Pancreas (tissue), 10 donors: ENCODE measurements at places on chromosomes 2 and 18. TPM values are rescaled to one million over a fixed set of nuclear protein-coding genes. Genes with fewer than 3 reads are reported as not detected.

- no peaks in the 10 kb centered on the region for H3K4me1 ChIP-seq
- H3K4me3 ChIP-seq: no peak overlapping the region
- H3K27me3 ChIP-seq: no peaks in the 10 kb centered on the region
- no peaks in the 10 kb centered on the region for H3K36me3 ChIP-seq
These were observed 20.2 kb upstream of the B3GNT2 start for GRCh38 chr2:62175728-62176127.

DNA sequence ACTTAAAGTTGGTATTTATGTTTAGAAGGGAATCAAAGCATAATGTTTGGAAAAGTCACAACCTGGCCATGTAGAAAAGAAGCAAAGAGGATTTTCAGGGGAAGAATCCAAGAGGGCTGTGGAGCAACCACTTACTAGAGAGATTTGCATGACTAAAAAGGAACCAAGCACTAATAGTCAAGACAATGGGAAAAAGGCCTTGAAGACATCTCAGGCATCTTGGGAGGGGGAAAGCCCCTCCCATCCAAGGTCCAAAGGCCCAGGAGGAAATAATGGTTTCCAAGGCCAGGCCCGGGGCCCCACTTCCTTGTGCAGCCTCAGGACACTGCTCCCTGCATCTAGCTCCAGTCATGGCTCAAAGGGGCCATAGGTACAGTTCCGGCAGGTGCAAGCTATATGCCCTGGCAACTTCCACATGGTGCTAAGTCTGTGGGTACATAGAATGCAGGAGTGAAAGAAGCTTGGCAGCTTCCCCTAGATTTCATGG is 128.1 kb downstream of the EIPR1 start:
- H3K27ac ChIP-seq: no peak overlapping the region
- H3K27me3 ChIP-seq: no peaks in the 10 kb centered on the region
- no peak for DNase-seq
- H3K36me3 ChIP-seq: no peaks in the 10 kb centered on the region
- H3K4me3 ChIP-seq: no peak overlapping the region

DNA sequence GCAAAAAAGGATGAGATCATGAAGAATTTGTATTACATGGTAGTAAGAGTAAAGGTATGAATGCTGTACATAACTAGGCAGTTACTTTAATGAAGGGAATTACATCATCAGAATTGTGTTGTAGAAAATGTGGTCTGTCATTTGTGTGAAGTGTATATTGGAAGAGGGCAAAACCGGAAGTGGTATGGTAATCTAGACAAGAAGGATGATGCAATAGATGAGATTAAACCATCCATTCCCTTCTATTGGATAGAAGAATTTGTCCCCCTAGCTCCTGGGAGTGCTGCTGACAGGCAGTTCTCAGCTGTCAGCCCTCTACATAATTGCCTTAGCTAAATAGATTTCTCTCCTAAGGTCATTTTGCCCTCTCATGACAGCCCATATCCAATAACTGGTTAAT is 55.9 kb upstream of the BARD1 start:
- no peaks in the 10 kb centered on the region for H3K36me3 ChIP-seq
- no peak overlapping the region for H3K4me3 ChIP-seq
- no peak overlapping the region for H3K27ac ChIP-seq
- DNase-seq: no peak

DNA sequence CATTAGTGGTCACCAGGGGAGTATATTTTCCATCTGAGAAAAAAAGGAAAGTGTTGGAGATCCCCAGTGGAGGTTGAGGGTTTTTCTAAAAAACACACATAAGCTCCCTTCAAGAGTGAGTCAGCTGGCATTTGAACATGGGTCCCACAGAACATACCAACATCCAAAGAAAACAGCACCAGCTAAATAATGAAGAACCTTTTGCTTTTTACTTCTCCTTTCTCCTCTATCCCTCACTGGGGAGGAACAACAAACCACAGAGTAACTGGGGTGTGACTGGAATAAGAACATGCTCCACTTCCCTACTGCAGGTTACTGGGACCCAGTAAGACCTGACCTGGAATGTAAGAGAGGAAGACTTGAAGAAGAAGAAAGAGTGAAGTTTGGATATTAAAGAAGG is 56.5 kb upstream of the RAPH1 start:
- H3K27me3 ChIP-seq: no peaks in the 10 kb centered on the region
- no peaks in the 10 kb centered on the region for H3K36me3 ChIP-seq
- no peak overlapping the region for H3K27ac ChIP-seq
- H3K4me3 ChIP-seq: no peak overlapping the region

DNA sequence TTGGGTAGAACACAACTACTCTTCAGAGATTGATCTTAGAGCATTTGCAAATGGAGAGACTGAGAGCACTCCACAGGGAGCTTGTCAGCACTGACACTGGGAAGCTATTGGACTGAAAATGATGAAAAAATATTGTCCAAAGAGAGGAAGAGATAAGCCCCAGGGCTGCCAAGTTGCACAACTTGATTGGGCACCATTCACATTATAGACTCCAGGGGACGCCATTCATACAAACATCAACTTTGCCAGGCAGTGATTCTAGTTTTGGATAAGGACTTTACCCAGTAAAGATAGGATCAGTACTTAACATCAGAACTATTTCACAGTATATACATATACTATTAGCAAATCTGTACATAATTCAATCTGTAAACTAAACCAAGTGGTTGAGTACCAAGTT is 79.6 kb upstream of the MYCN start:
- no peak overlapping the region for H3K4me3 ChIP-seq
- H3K27me3 ChIP-seq: no peaks in the 10 kb centered on the region
- H3K4me1 ChIP-seq: no peaks in the 10 kb centered on the region
- H3K36me3 ChIP-seq: no peaks in the 10 kb centered on the region
- no peak overlapping the region for H3K27ac ChIP-seq

GRCh38 chr2:18930971-18931370 is 341.6 kb upstream of the NT5C1B start:
- no peaks in the 10 kb centered on the region for H3K27me3 ChIP-seq
- H3K27ac ChIP-seq: no peak overlapping the region
- DNase-seq: no peak

- no peaks in the 10 kb centered on the region for H3K36me3 ChIP-seq
- H3K27me3 ChIP-seq: no peaks in the 10 kb centered on the region
- DNase-seq: no peak
- no peak overlapping the region for H3K27ac ChIP-seq
These were observed 62.8 kb downstream of the EFEMP1 start for GRCh38 chr2:55860832-55861231.

DNA sequence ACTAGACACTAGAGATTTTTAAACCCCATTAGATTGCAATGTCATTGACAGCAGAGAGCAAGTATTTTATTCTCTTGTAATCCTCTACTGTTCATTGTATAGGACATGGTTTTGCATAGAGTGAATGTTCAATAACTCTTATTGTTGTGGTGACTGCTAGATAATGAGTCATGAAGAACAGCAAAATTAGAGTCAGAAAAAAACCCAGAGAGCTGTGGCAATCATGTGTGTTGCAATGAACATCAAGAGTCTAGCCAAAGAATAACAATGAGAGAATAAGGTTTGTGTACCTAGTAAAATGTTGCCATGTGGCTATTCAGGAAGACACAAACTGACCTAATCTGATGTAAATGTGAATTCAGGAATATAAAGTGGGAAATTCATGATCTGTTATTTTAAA is 684.0 kb downstream of the DSC3 start:
- H3K27ac ChIP-seq: no peak overlapping the region
- no peaks in the 10 kb centered on the region for H3K4me1 ChIP-seq
- no peak for DNase-seq
- no peaks in the 10 kb centered on the region for H3K36me3 ChIP-seq
- peaks cover 5% of the 10 kb centered on the region for H3K27me3 ChIP-seq

GRCh38 chr2:232886632-232887031 is 16.6 kb downstream of the SNORC start:
- no peak for DNase-seq
- H3K36me3 ChIP-seq: no peaks in the 10 kb centered on the region
- H3K4me3 ChIP-seq: no peak overlapping the region
- H3K4me1 ChIP-seq: peaks cover 9% of the 10 kb centered on the region
- H3K27me3 ChIP-seq: no peaks in the 10 kb centered on the region

- H3K27ac ChIP-seq: no peak overlapping the region
- H3K4me3 ChIP-seq: no peak overlapping the region
- H3K27me3 ChIP-seq: no peaks in the 10 kb centered on the region
- DNase-seq: peak; percentile 83
- no peaks in the 10 kb centered on the region for H3K4me1 ChIP-seq
These were observed 401.2 kb downstream of the GALR1 start for GRCh38 chr18:77650799-77651385.

DNA sequence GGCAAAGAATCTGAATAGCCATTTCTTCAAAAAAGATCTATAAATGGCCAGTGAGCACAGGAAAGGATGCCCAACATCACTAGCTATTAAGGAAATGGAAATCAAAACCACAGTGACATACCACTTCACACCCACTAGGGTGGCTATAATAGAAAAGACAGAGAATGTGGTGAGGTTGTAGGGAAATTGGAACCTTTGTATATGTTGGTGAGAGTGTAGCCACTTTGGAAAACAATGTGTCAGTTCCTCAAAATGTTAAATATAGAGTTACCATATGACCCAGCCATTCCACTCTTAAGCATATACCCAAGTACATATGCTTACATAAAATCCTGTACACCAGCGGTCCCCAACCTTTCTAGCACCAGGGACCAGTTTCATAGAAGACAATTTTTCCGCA is 152.8 kb downstream of the SMAD2 start:
- H3K36me3 ChIP-seq: no peaks in the 10 kb centered on the region
- DNase-seq: no peak
- no peaks in the 10 kb centered on the region for H3K4me1 ChIP-seq
- H3K27me3 ChIP-seq: no peaks in the 10 kb centered on the region
- H3K27ac ChIP-seq: no peak overlapping the region

DNA sequence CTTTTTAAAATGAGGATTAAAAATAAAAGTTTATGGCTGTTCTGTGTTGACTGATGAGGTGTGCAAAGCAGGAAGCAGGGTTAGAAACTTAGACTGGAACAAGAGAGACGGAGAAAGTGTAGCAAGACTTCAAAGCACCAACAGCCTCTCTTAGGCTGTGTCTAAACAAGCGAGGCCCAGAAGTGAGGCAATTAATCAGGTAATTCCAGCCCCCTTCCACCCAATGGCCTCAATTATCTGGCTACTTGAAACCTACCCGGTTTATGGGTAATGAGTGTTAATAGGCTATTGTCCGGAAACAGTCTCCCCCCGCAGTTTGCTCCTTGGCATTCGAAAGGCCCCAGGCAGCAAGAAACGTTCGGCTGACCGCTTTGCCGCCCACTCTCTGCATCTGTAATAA is 171.7 kb upstream of the MYCN start:
- no peak for DNase-seq
- no peaks in the 10 kb centered on the region for H3K4me1 ChIP-seq
- no peaks in the 10 kb centered on the region for H3K27me3 ChIP-seq
- H3K36me3 ChIP-seq: no peaks in the 10 kb centered on the region

GRCh38 chr2:109102588-109103233 is 26.3 kb upstream of the SH3RF3 start:
- no peak overlapping the region for H3K27ac ChIP-seq
- DNase-seq: no peak
- H3K4me3 ChIP-seq: no peak overlapping the region
- no peaks in the 10 kb centered on the region for H3K27me3 ChIP-seq
- H3K4me1 ChIP-seq: no peaks in the 10 kb centered on the region

DNA sequence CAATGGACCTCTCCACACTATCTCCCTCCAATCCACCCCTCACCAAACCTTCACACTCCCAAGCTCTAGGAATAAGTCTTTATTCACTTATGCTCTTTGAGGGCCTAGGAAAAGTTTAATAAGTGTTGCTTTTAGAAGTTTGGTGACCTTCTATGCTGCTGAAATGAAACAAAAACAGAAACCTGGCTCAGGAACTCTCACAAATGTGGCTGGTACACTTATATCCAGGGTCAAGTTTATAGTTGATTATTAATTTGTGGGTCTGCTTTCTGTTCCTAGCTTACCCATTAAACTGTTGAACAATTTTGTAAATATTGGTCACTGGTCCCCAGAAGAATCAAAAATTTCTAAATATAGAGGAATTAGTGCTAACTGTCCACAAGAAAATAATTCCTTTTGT is 14.2 kb upstream of the ANKRD44 start:
- H3K27ac ChIP-seq: no peak overlapping the region
- no peaks in the 10 kb centered on the region for H3K36me3 ChIP-seq
- H3K4me1 ChIP-seq: no peaks in the 10 kb centered on the region
- no peak for DNase-seq

DNA sequence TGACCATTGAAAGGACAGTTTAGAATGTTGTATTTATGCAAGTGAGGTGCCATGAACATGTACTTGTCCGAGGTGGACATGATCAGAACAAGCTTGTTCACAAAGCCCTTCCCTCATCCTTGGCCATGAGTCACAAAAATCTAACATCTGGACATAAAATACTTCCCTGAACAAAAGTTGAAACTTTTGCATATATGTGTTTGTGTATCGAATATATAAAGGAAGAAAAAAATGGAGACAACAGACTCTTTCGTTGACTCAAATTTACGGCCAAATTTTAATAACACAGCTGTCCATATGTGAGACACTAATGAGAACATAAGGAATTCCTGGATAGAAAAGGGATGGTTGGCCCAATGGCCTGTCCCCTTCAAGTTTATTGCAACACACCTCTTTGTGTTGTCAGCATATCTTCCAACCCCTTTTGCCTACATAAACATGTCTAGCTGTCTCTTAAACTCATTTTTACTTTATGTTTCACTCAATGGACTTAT is 19.4 kb upstream of the ZEB2 start:
- DNase-seq: no peak
- H3K27me3 ChIP-seq: no peaks in the 10 kb centered on the region
- no peaks in the 10 kb centered on the region for H3K4me1 ChIP-seq

- no peaks in the 10 kb centered on the region for H3K27me3 ChIP-seq
- DNase-seq: no peak
- H3K4me1 ChIP-seq: peaks cover 20% of the 10 kb centered on the region
- no peak overlapping the region for H3K27ac ChIP-seq
- H3K36me3 ChIP-seq: no peaks in the 10 kb centered on the region
- no peak overlapping the region for H3K4me3 ChIP-seq
These were observed 125.1 kb upstream of the MGAT5 start for GRCh38 chr2:134128746-134129145.

- H3K27me3 ChIP-seq: no peaks in the 10 kb centered on the region
- peak; percentile 64 for DNase-seq
- H3K27ac ChIP-seq: no peak overlapping the region
- no peak overlapping the region for H3K4me3 ChIP-seq
These were observed 223.7 kb downstream of the CYP26B1 start for GRCh38 chr2:71923887-71924533.

The TXNDC2 gene
- not detected for total RNA-seq

The REG1B gene
- 11,543 TPM for total RNA-seq

The SRBD1 gene
- total RNA-seq: 11.2 TPM

The SOCS6 gene
- 7.6 TPM for total RNA-seq

The MAL gene
- not detected for total RNA-seq

The GLI2 gene
- 1.4 TPM for total RNA-seq

The EVA1A gene
- total RNA-seq: 18.4 TPM

The CD8B2 gene
- total RNA-seq: not detected

The NYAP2 gene
- total RNA-seq: 0.03 TPM
